ENCODE measurements at places on chromosomes 11 and 22.

GRCh38 chr11:5036669-5037068 lies 9.7 kb upstream of the OR52J3 start:
- DNase-seq: no peak

DNA sequence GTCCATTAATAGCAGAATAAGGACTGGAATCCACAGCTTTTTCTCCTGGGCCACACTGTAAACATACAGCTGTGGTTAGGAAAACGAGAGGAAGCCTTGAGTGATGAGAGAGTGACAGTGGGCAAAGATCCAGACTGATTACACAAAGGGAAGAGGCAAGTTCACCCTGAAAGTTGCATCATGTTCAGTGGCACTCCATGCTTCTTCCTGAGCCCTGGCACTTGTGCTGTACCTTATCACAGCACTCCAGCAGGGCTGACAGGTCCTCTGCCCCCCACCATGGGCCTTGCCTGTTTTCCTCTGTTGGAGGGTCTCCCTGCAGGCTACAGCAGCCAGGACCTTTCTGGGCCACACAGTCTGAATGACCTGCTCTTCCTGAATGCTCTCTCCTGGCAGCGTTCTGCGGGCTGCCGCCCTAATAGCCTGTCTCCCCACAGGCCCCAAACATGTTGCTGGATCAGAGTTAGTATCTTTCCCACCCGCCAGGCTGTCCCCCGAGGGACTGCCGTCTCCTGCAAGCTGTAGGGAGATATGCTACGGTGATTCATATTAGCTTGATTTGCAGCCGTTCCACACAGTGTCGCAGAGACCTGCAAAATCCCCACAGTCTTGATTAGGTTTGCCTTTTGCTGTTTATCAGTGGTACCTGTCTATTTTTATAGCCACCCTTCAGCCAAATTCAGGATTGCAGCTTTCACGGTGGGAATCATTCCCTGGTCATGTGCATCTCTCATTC lies 60.2 kb downstream of the NTM start:
- no peak for DNase-seq

- no peak for DNase-seq
Observed at GRCh38 chr11:134260503-134260902, 7.1 kb downstream of the ACAD8 start.

- DNase-seq: no peak
Observed at GRCh38 chr11:105071089-105071732, 26.1 kb upstream of the CARD16 start.

DNA sequence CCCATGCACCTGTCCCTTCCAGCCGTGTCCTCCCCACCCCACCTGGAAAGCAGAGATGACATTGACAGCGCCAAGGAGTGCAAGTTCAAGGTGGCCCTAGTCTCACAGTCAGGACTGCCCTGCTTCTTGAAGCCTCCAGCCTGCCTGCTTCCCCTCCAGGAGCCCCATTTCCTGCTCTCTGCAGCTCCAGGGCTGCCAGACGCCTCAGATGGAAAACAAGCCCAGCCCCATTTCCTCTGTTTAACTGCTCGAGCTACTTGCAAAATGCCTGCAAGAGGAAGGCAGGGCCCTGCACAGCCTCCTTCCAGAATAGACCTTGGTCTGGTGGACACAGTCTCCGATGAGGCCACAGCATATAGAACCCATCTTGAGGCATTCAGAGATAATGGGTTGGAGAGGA lies 5.0 kb upstream of the DGKZ start:
- DNase-seq: no peak

DNA sequence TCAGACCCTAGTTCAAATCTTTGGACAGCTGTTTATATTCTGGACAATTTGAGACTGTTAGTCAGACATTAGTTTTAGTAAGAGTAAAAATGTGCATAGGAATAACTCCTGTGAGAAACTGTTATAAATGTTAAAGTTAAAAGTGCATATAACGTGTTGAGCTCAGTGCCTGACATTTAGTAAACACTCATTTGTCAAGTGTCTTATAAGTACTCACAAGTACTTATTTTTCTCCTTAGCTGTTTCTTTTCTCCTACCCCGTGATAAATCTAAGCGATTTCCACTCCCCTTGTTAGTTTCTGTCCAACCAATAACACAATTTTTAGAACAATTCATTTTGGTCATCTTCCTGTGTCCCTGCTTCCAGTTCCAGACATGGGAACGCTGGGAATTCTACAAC lies 59.3 kb downstream of the LRRC4C start:
- DNase-seq: no peak

DNA sequence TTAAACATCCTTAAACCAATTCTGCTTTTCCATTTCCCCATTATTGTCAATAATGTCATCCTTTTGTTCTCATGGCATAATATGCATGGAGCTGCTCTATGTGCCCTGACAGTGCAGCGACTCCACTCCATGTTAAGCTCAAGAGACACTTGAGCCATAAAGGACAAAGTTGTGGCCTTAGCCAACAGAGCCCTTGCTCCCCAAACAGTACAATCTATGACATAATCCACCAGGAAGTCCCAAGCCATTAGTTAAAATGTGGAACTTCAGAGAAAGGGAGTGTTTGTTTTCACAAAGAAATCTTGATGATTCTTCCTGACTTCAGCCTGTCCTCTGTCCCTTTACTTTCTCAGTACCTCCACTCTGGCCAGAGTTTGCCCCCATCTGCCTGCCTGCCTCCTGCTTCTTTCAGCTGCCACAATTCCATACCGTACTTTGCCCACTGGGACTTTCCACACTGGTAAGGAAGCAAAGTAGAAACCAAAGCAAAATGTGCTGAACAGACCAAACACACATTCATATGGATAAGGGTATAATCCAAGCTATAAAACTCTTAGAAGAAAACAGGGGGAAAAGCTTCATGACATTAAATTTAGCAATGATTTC lies 46.3 kb upstream of the ZC3H12C start:
- DNase-seq: no peak
